ENCODE measurements at places on chromosomes 7 and 10.

- no peak for DNase-seq
Observed at GRCh38 chr7:12721286-12721830, 33.9 kb downstream of the ARL4A start.

GRCh38 chr10:72687035-72687434, 4.9 kb upstream of the MCU start:
- no peak for DNase-seq

DNA sequence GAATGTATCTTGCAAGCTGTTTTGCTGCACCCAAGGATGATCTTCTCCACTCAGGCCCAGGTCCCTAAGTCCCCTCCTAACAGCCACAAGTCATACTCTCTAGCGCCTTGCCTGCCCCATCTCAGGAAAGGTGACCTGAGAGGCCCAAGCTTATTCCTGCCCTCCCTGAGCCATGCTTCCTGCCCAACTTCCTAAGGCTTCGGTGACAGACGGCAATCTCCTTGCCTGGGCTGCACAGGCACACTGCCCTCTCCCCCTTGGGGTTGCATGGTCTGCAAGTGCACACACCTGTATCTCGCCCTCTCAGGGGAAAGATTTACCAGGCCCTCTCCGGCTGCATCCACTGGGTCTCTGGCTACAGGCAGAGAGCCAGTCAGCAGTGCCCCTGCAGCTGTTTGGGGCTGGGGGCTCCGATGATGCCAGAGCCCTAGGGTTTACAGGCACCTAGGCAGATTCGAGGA, 771 bp upstream of the ADIRF start:
- DNase-seq: peak; percentile 61

DNA sequence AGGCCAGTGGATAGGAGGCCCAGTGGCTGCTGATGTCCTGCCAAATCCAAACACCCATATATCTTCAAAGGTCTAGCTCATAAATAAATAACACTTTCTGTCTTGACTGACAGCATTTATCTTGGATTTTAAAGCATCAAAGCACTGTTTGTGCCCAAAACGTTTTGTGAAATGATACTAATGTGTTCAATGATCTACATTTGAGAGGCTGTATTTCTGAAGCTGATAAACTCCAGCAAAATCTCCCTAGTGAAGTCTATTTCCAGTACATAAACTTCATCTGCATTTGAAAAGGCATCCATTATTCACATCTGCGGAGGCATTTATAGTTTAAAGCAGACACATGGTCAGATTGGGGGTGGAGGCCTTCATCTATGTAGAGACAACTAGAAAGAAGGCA, 276.3 kb downstream of the HPSE2 start:
- DNase-seq: no peak

- peak; percentile 70 for DNase-seq
Observed at GRCh38 chr10:101272229-101272868, 43.1 kb upstream of the LBX1 start.

DNA sequence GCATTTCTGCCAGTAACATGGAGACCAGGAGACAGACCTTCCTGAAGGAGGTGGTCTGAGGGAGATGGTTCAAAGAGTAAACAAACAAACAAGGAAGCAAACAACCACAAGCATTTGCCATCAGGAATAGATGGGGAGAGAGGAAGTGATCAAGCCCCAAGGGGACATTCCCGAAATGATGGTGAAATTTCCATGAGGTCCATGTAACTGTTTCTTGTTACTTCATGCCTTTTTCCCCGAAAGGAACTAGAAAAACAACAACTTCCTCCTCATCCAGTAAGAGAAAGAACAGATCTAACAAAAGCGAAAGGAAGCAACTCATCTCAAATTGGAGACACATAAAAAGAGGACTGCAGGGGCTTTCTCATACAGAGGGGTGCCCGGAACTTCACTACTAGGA, 152.5 kb upstream of the ZNF32 start:
- no peak for DNase-seq

DNA sequence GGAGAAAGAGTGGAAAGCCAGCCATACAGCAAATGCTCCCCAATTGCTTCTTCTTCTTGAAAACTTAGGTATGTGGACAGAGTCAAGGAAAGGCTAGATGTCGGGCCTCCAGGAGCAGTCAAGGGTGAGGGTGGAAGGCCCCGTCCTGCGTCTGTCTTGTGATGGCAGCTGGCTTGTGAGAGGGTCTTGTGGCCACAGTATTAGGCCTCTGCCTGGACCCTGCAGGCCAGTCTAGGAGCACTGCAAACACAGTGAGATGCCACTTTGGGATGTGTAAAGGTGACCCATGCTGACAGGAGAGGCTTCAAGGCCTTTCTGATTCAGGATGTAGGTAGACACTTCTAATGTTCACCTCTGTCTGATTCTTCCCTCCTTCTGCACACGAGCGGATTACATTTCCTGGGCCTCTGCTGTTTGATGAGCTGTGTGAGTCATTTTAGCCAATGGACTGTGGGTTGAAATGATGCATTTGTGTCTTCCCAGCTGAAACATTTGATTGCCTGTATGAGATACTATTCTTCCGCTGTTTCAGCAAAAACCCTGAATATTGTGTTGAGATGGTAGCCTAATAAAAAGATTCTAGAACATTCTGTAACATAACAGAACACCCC, 135.4 kb downstream of the EMX2 start:
- DNase-seq: no peak

- no peak for DNase-seq
Observed at GRCh38 chr10:84179059-84179710, 5.6 kb downstream of the GPR15LG start.

DNA sequence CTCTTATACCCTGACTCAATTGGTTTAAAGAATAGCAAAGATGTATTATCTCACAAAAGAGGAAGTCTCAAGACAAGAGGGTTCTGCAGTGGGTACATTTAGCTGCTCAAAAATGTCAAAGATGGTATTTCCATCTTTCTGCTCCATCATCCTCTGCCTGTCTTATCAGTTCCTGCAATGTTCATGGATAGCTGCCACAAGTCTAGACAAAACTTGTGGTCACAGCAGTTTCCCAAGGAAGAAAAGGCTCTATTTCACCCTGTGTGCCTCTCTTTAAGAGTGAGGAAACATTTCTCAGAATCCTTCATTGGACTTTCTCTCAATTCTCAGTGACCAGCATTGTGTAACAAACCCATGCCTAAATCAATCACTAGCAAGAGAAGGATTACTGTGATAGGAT, 634.2 kb upstream of the AUTS2 start:
- no peak for DNase-seq

DNA sequence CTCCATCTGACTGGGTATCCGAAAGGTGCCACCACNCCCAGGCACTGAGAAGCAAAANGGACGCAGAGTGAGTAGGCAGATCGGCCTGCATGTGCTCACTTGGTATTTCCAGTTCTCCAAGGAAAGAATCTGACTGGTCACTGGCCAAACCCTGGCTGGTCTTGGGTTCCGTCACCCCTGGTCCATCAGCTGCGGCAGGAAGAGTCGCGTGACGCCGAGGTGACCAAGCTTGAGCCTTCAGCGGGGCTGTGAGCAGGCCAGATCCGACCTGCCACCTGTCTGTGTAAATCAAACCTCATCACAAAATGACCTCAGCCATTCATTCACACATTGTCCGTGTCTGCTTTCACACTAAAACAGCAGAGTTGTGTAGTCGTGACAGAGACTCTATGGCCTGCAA, 28.8 kb upstream of the CHST15 start:
- DNase-seq: no peak

- no peak for DNase-seq
Observed at GRCh38 chr7:114943953-114944744, 22.3 kb downstream of the MDFIC start.

GRCh38 chr7:38120076-38120475, 58.0 kb upstream of the STARD3NL start:
- no peak for DNase-seq

DNA sequence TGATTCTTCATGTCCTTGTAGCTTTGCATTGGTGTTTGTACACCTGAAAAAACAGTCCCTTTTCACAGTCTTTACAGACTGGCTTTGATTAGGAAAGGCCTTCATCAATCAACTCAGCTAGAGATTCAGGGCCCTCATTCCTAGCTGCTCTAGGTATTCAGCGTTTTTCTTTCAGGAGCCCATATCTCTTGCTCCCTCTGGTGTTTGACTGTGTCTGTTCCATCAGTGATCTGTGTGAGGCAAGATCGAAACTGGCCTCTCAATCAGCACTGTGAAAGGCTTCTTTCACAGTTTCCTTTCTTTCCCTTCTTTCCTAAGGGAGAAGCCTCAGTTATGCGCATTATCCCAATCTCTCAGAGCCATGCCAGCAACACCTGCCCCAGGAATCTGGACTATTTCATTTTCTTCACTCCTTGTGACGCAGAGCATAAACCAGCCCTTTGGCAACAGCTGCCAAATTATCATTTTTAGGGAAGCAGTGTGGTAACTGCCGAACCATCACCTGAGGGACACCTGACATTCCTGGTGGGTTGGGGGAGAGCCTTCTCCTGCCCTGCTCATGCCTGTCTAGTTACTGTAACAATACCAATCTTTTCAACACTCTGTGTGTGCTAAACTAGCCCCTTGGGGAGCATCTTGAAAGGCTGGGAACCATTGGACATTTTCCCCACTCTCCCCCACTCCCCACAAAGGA, 75.7 kb upstream of the CCDC71L start:
- DNase-seq: no peak

DNA sequence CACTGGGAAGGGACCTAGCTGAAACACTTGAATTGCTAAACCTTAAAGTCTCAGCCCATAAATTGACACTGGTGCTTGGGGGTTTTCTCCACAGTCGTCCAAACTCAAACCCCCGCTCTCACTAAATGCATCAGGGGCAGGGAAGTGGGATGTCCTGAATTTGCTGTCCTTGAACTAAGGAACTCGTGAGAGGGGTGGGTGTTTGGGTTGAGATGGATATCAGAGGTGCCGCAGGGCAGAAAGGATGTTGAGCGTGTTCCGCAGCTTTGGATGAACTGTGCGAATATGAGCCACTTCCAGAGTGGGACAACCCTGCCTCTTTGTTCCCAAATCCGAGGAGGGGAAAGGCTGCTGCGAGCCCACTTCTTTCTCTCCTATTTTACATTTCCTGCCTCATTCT, 90.3 kb upstream of the LYZL2 start:
- no peak for DNase-seq

DNA sequence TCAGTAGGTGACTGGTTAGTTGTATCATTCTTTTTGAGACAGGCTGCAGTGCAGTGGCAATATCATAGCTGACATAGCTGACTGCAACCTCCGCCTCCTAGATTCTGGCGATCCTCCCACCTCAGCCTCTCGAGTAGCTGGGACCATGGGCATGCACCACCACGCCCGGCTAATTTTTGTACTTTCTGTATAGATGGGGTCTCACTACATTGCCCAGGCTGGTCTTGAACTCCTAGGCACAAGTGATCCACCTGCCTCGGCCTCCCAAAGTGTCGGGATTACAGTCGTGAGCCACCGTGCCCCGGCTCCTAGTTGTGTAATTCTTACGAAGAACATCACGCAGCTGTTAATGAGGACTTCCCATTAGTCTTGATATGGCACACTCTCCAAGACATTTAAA, 123.4 kb upstream of the VKORC1L1 start:
- DNase-seq: peak; percentile 56

GRCh38 chr7:66683770-66684123, 55.1 kb downstream of the KCTD7 start:
- DNase-seq: peak; percentile 56

GRCh38 chr10:97071496-97071895, 114.3 kb downstream of the SLIT1 start:
- no peak for DNase-seq

DNA sequence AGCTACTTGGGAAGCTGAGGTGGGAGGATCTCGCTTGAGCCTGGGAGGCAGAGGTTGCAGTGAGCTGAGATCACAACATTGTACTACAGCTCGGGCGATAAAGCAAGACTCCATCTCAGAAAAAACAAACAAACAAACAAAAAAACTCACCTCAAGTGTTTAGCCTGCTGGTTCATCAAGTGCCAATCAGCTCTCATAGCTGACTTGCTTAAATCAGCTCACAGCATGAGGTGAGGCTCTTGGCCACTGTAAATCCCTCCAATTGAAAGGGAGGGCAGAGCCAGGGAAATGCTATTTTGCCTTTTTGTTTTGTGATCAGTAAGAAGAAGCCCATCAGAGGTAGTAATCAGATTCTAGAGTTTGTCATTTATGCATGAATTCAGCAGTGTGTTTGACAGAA, 112.3 kb downstream of the RAB11FIP2 start:
- DNase-seq: no peak

- DNase-seq: peak; percentile 63
Observed at GRCh38 chr10:60732807-60733516, 45.3 kb upstream of the CDK1 start.

DNA sequence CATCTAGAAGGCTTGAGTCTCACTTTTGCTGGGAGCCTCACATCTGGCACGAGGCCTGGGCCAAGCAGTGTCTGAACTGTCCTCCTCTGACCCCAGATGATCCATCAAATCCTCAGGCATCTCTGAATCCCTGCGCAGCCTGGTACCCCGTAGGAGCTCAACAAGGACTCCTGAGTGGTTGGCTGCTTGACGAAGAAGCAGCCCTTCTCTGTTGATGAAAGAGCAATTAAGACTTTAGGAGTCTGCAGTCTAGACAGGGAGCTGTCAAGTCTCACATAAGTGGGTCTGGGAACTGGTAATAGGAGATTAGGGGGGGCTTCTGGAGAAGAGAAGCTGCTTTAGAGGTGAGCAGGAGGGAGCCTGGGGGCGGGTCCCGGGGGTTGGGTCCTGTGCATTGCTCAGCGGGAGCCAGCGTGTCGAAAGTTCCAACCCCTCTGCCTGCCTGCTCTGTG, 326.0 kb downstream of the RPS24 start:
- no peak for DNase-seq

DNA sequence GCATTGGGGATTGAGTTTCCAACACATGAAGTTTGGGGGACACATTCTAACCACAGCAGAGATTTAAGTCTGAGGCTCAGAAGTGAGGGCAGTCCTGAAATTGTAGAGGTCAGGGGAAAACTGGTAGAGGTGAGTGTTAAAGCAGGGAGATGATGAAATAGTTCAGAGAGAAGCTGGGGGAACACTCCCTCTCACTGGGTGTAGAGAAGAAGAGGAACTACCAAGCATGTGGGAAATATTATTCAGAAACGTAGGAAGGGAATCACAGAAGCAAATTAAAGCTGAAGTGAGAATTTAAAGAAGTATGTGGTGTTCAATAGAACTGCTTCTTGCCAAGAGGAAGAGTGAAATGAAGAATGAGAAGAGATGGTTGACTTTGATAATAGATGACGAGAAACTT, 121.5 kb upstream of the FAM3C start:
- no peak for DNase-seq
